Activated B cell treated with CpG ODN at 0.5 μM for 24 hours (primary cell): ENCODE measurements at places on chromosomes 13 and 19. TPM values are rescaled to one million over a fixed set of nuclear protein-coding genes. Genes with fewer than 3 reads are reported as not detected.

- DNase-seq = no peak
Measured at GRCh38 chr13:23383151-23383550, 50.4 kb downstream of the SACS start.

SHISA7 gene
- not detected in 2 replicates for total RNA-seq

- DNase-seq = no peak
Measured at GRCh38 chr13:47094734-47095434, 198.0 kb upstream of the HTR2A start.

CYP4F2 gene
- total RNA-seq = not detected in 2 replicates

DGKH gene
- 1.6 and 2.2 TPM in 2 replicates for total RNA-seq

NHLRC3 gene
- total RNA-seq = 17.3 and 24.6 TPM in 2 replicates
